ENCODE measurements at places on chromosomes 5 and 9. TPM values are rescaled to one million over a fixed set of nuclear protein-coding genes. Genes with fewer than 3 reads are reported as not detected.

DNA sequence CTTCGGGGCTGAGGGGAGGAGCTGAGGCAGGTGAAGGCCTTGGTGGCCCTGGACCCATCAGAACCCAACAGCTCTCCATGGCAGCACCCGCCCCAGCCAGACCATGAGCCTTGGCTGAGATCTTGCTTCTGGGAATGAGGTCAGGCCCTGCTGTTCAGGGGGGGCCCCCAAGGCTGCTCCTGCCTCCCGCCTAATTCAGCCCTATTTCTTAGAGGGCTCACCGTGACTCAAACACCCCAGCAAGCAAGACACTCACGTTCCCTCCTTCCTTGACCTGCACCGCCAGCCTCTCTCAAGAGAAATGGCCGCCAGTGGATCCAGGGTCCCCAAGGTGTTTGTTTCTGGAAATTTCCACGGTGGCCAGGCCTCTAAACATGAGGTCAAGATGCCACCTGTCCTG lies 61.4 kb upstream of the PPP1R26 start:
- H3K27me3 ChIP-seq: peaks cover 14% of the 10 kb centered on the region
- no peak overlapping the region for H3K4me3 ChIP-seq
- DNase-seq: no peak

GRCh38 chr9:135218331-135219225 lies 131.1 kb downstream of the OLFM1 start:
- H3K27me3 ChIP-seq: peaks cover 20% of the 10 kb centered on the region
- H3K36me3 ChIP-seq: no peaks in the 10 kb centered on the region
- DNase-seq: no peak
- no peak overlapping the region for H3K27ac ChIP-seq
- H3K4me1 ChIP-seq: no peaks in the 10 kb centered on the region
- no peak overlapping the region for H3K4me3 ChIP-seq

- H3K4me1 ChIP-seq: no peaks in the 10 kb centered on the region
- no peak for DNase-seq
- no peak overlapping the region for H3K27ac ChIP-seq
Observed at GRCh38 chr5:179120421-179120861, 60.3 kb downstream of the ZNF354C start.

GRCh38 chr9:35114840-35115628 lies 628 bp downstream of the ATOSB start:
- H3K4me3 ChIP-seq: peak overlapping the region; percentile 92
- H3K36me3 ChIP-seq: no peaks in the 10 kb centered on the region
- peak overlapping the region; percentile 88 for H3K27ac ChIP-seq

FOXD1 gene
- total RNA-seq: 0.58 TPM
